ENCODE measurements at places on chromosomes 13 and 19.

- no peak for DNase-seq
These were observed 122.6 kb upstream of the SLC10A2 start for GRCh38 chr13:103188713-103189326.

GRCh38 chr19:18377026-18377425 lies 8.9 kb upstream of the GDF15 start:
- no peak for DNase-seq

GRCh38 chr19:13637664-13638063 lies 126.7 kb upstream of the MRI1 start:
- DNase-seq, result no peak

DNA sequence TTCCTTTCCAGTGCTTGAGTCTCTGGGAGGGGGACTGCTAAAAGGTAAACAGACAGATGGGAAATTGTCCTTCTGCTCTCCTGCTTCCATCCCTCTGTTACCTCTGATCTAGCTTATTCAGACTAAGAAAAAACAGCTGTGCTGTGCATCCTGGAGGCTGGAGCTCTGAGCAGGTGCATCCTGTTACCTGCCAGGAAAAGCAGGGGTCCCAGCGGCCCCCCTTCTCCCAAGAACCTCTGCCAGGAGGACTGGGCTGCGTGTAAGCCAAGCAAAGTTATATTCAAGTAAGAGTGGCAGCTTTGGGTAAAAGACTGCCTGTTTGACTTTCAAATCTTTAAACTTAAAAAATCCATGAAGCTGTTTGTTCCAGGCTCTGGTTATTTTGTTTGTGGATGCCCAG lies 75.1 kb downstream of the C13orf42 start:
- DNase-seq, result no peak

DNA sequence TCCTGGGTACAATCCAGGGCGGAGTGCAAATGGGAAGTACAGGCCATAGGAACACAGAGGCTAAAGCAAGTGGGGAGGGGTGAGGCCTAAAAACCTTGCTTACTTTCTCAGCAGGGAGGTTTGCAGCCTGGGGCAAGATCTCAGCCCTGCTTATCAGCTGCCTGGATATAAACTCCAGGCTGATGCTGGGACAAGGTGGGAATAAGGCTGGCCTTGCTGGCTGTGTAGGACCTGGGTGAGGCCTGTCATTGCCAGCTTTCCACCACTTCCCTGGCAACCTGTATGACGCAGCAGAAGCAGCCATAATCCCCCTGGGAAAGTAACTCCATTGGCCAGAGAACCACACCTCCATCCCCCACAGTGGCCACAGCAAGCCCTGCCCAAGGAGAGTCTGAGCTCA lies 279.1 kb upstream of the ATXN8OS start:
- DNase-seq, result no peak

- DNase-seq, result no peak
These were observed 151.0 kb upstream of the RXFP2 start for GRCh38 chr13:31588316-31588715.

- no peak for DNase-seq
These were observed 3.0 kb upstream of the DIRAS1 start for GRCh38 chr19:2724148-2724557.

- DNase-seq, result no peak
These were observed 36.2 kb upstream of the LRCH1 start for GRCh38 chr13:46516599-46517338.

DNA sequence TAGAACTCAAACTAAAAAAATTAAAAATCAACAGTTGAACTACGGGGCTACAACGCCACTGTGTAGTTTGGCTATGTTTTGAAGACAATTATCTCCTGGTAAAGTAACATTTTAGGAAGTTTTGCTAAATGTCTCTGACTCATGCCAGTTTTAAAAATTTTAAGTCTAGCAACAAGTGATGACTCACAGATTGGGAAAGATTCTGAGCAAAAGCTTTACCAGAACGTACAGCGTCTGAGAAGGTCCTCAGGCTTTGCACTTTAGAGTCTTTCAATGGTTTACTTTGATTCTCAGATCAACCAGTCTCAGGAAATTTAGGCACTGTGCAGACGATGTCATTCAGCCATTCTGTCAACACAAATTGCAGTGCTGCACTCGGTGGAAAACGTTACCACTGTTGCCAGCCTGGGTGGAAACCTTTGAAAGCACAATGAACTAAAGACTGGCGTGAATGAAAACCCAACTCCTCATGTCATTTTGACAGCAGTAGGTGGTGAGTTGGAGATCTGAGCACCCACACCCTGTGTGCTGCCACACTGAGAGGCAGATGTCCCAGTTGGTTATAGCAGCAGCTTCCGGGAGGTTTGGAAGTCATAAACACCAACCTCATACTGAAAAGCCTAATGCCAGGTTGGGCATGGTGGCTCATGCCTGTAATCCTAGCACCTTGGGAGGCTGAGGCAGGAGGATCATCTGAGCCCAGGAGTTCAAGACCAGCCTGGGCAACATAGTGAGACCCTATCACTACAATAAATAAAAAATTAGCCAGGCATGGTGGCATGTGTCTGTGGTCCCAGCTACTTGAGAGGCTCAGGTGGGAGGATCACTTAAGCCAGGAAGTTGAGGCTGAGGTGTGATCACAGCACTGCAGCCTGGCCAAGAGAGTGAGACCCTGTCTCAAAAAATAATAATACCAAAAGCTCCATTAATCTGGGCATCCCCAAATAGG lies 6.3 kb upstream of the WTIP start:
- no peak for DNase-seq

DNA sequence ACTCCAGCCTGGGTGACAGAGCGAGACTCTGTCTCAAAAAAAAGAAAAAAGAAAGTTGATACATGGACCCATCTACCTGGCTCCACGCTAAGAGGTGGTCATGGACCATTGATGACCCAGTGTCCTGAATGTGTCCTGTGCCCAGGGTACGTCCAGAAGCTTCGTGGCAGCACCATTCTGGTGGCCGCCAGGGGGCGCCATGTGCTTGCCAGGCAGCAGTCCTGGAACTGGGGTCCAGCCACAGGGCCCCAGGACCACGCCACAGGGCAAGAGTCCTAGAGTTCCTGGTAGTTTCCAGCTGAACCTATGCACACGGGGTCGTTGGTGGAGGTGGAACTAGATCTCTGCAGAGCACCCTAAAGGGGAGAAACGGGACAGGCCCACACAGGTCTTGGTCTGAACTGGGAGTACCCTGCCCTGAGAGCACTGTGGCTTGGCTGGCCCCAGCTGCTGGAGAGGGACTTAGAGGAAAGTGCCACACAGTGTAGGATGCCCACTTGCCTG lies 19.9 kb upstream of the FBXO27 start:
- peak; percentile 49 for DNase-seq

DNA sequence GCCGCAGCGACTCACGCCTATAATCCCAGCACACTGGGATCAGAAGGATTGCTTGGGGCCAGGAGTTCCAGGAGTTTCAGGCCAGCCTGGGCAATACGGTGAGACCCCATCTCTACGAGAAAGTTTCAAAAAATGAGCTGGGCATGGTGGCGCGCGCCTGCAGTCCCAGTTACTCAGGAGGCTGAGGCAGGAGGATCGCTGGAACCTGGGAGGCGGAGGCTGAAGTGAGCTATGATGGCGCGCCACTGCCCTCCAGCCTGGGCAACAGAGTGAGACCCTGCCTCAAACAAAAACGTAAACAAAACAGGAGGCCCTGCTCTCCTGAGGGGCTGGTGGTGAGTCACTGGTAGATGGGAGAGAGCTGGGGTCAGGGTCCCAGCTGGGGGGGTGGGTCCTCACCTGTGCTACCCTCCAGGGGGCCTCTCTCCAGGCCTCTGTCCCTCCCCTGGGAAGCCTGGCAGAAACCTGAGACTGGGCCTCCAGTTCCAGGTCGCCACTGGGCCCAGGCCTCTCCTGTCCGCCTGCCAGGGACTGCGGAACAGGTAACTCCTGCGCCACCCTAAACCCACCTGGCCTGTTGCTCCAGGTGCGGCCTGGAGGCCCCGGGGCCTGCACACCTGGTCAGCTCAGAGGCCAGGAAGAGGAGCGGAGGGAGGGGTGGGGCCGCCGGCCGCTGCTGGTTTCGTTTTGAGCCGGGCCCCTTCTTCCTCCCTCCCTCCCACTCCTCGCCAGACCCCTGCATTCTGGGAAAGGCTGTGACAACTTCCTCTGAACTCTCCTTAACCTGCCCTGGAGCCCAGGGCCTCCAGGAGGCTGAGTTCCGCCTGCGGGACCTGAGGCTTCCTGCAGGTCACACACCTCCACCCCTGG lies 17.2 kb upstream of the ZBTB7A start:
- no peak for DNase-seq

DNA sequence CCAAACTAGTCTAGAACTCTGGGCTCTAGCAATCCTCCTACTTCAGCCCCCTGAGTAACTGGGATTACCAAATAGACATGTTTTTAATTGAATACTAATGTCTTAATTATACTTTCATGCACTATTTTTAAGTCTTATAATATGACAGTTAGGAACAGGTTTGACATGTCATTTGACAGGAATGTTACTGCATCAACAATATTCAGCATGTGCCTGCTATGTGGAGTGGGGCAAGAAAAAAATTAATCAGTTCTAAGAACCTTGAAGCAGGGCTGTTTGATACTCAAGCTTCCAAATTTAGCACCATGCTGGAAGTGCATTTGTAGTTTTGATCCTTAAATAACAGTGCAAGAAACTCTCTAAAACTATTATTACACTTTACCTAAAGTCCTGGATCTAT lies 265.3 kb downstream of the MZT1 start:
- no peak for DNase-seq

DNA sequence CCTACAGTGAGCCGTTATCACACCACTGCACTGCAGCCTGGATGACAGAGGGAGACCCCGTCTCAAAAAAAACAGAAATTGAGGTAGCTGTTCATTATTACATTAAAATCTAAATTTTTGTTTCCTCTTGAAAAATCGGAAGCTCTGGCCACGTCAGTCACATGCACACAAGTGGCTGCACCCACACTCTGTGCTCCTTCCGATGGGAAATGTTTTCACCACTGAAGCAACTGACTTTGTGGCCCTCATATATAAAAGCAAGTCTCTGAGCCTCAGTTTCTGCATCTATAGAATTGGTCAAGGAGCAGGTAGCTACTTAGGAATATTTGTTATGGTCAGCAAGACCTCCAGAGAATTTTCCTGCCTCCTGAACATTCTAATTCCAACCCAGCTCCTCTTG lies 4.5 kb downstream of the LRRC25 start:
- DNase-seq, result no peak

Data from stimulated activated CD4-positive, alpha-beta T cell treated with anti-CD3 and anti-CD28 coated beads, Interleukin-1b, Interleukin-23, amount 100 ng/mL, for 24 hours (primary cell).